ENCODE measurements at places on chromosomes 2 and 18. TPM values are rescaled to one million over a fixed set of nuclear protein-coding genes. Genes with fewer than 3 reads are reported as not detected.

Gene ECEL1
- not detected for total RNA-seq

Gene CDK5R2
- total RNA-seq: 0.10 TPM

Gene CCDC68
- total RNA-seq: 5.5 TPM

Gene TUBA4B
- 0.25 TPM for total RNA-seq

Gene SPDYA
- 0.69 TPM for total RNA-seq

Gene RFTN2
- under 0.01 TPM for total RNA-seq

Gene DSG1
- total RNA-seq: not detected
